Neural crest cell (in vitro differentiated cells): ENCODE measurements at places on chromosomes 2 and 18. TPM values are rescaled to one million over a fixed set of nuclear protein-coding genes. Genes with fewer than 3 reads are reported as not detected.

GRCh38 chr18:23115683-23116096 lies 19.6 kb upstream of the CABLES1 start:
- DNase-seq, result no peak
- H3K27me3 ChIP-seq, result peaks cover 6% of the 10 kb centered on the region
- no peaks in the 10 kb centered on the region for H3K36me3 ChIP-seq
- H3K4me1 ChIP-seq, result peaks cover 20% of the 10 kb centered on the region
- H3K4me3 ChIP-seq, result no peak overlapping the region

- no peak overlapping the region for H3K27ac ChIP-seq
- no peaks in the 10 kb centered on the region for H3K4me1 ChIP-seq
These were observed 49.4 kb downstream of the NBAS start for GRCh38 chr2:15511686-15512085.

DNA sequence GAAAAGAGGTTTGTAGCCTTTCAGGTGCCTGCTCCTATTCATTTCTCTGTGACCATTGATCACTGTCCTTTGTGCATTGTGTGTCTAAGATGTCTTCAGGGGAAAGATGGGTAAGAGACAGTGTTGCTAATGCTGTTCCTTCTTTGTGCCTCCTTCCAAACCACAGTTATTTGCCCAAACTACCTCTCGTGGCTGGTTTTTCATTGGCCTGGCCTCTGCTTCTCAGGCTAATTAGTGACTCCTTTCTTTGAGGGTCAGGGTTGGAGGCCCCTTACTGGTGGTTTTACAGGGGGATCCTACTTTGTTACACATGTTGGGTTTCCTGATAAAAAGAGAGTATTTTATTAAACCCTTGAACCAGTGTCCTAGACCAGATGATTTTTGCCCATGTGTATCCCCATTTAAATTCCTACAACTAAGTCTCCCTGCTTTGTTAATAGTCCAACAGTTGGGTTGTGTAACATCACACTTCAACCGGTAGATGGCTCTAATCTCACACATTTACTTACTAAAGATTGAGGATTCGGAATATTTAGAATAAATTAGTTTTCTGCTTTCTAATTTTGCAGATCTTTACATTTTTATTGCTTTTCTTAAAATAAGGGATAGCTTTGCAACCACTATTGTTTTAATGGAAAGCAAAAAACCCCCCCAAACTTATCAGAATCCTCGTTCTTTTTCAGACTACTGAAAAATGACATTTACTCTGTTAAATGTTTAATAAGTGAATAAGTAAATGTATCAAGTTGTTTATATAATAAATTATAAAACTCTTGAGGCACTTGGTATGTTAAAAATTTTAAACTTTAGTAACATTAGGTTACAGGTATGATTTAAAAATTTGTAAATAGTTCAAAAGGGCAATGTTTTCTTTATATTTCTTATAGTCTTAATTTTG lies 2.4 kb downstream of the MARS2 start:
- peaks cover 44% of the 10 kb centered on the region for H3K4me1 ChIP-seq
- no peak for DNase-seq
- H3K4me3 ChIP-seq, result peak overlapping the region; percentile 95
- no peaks in the 10 kb centered on the region for H3K27me3 ChIP-seq
- H3K36me3 ChIP-seq, result peaks cover 13% of the 10 kb centered on the region
- H3K27ac ChIP-seq, result peak overlapping the region; percentile 78

- no peaks in the 10 kb centered on the region for H3K27me3 ChIP-seq
- H3K27ac ChIP-seq, result no peak overlapping the region
- no peak for DNase-seq
- H3K4me1 ChIP-seq, result peaks cover 67% of the 10 kb centered on the region
- no peak overlapping the region for H3K4me3 ChIP-seq
These were observed 33.0 kb upstream of the GREB1 start for GRCh38 chr2:11500702-11501303.

DNA sequence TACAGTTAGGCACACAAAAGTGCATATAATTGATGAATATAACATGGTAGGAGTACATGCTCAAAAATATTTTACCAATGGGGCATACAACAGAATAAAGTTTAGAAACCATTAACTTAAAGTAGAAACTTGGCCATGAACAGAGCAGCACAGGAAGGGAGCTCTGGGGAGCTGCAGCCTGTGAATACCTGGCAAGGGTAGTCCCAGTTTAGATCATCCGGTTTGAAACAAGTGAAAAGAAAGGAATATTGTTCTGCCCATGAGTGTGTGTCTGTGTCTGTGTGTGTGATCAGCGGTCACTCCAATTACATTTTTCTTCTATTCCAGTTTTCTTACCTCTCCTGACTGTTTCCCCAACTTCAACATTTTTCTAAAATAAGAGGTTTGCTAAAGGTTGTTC lies 233.0 kb downstream of the ALK start:
- no peaks in the 10 kb centered on the region for H3K27me3 ChIP-seq
- no peak for DNase-seq
- no peak overlapping the region for H3K4me3 ChIP-seq

- H3K27me3 ChIP-seq, result peaks cover 3% of the 10 kb centered on the region
- H3K36me3 ChIP-seq, result peaks cover 2% of the 10 kb centered on the region
- H3K4me3 ChIP-seq, result no peak overlapping the region
- no peak for DNase-seq
- no peaks in the 10 kb centered on the region for H3K4me1 ChIP-seq
- no peak overlapping the region for H3K27ac ChIP-seq
These were observed 66.2 kb downstream of the CYP26B1 start for GRCh38 chr2:72081451-72081850.

DNA sequence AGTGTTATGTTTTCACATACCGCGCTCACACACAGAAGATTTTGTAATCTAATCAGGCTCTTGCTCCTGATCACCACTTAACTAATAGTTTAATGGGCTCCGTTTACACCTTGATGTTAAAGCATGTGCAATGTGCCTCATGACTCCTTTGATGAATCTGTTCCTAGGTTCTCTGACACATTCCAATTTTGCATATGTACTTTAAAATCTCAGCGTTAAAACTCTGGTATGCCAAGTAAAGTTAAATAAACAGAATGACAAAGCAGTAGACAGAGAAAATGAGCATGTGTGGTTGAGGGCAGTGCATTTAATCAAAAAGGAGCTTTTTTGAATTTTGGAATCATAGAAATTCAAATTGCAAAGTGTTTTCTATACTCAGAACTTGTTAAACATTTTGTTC lies 96.4 kb downstream of the TCF4 start:
- H3K4me1 ChIP-seq, result peaks cover 54% of the 10 kb centered on the region
- DNase-seq, result no peak
- no peaks in the 10 kb centered on the region for H3K27me3 ChIP-seq
- H3K4me3 ChIP-seq, result no peak overlapping the region
- no peak overlapping the region for H3K27ac ChIP-seq
- H3K36me3 ChIP-seq, result no peaks in the 10 kb centered on the region

DNA sequence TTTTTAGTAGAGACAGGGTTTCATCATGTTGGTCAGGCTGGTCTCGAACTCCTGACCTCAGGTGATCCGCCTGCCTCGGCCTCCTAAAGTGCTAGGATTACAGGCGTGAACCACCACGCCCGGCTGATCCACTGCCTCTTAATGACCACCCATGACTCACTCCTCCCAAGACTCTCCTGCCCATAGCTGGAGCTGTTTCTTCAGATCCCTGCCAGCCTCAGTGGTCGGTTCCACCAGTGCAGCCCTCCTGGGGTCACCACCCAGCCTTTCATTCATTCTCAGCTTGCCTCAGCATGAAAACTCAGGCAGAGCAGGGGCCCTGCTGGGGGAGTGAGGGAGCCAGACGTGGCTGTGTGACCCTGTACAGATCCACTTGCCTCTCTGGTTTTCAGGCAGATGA lies 12.5 kb downstream of the KCNIP3 start:
- no peak for DNase-seq
- H3K36me3 ChIP-seq, result no peaks in the 10 kb centered on the region
- peaks cover 8% of the 10 kb centered on the region for H3K4me1 ChIP-seq
- H3K27me3 ChIP-seq, result no peaks in the 10 kb centered on the region

DNA sequence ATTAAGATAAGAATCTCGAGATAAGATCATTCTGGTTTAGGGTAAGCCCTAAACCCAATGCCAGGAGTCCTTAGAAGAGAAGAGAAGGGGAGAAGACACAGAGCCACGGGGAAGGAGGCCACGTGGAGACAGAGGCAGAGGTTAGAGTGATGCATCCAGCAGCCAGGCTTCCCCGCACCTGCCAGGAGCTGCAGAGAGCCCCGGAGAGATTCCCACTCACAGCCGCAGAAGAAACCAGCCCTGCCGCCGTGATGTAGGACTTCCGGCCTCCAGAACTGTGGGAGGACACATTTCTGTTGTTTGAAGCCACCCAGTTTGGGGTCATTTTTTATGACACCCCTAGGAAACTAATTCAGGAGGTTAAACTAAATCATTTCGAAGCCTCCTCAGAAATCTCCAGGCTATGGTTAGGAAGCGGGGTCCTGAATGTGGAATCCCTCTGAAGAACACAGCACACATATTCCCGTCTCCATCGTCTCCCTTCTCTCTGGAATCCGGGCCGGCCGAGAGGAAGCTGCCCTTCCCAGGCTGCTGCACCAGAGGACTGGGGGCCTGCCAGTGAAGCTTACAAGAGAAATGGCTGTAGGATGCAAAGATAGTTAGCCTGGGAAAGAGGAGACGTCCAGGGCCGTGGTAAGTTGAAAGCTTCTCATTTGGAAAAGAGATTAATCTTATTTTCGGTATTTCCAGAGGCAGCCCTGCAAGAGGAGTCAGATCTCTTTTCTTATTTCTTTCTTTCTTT lies 156.6 kb downstream of the TWIST2 start:
- H3K4me3 ChIP-seq, result no peak overlapping the region
- H3K27me3 ChIP-seq, result no peaks in the 10 kb centered on the region
- no peak for DNase-seq
- peaks cover 3% of the 10 kb centered on the region for H3K36me3 ChIP-seq
- H3K4me1 ChIP-seq, result peaks cover 15% of the 10 kb centered on the region

GRCh38 chr2:96870626-96871255 lies 861 bp upstream of the SEMA4C start:
- H3K4me3 ChIP-seq, result peak overlapping the region; percentile 93
- peaks cover 54% of the 10 kb centered on the region for H3K4me1 ChIP-seq
- H3K27me3 ChIP-seq, result no peaks in the 10 kb centered on the region
- H3K27ac ChIP-seq, result peak overlapping the region; percentile 19
- H3K36me3 ChIP-seq, result no peaks in the 10 kb centered on the region
- no peak for DNase-seq

- H3K27ac ChIP-seq, result no peak overlapping the region
- H3K4me3 ChIP-seq, result no peak overlapping the region
- H3K27me3 ChIP-seq, result no peaks in the 10 kb centered on the region
- no peaks in the 10 kb centered on the region for H3K36me3 ChIP-seq
- peaks cover 17% of the 10 kb centered on the region for H3K4me1 ChIP-seq
These were observed 93.8 kb upstream of the FSIP2 start for GRCh38 chr2:185644828-185645227.

DNA sequence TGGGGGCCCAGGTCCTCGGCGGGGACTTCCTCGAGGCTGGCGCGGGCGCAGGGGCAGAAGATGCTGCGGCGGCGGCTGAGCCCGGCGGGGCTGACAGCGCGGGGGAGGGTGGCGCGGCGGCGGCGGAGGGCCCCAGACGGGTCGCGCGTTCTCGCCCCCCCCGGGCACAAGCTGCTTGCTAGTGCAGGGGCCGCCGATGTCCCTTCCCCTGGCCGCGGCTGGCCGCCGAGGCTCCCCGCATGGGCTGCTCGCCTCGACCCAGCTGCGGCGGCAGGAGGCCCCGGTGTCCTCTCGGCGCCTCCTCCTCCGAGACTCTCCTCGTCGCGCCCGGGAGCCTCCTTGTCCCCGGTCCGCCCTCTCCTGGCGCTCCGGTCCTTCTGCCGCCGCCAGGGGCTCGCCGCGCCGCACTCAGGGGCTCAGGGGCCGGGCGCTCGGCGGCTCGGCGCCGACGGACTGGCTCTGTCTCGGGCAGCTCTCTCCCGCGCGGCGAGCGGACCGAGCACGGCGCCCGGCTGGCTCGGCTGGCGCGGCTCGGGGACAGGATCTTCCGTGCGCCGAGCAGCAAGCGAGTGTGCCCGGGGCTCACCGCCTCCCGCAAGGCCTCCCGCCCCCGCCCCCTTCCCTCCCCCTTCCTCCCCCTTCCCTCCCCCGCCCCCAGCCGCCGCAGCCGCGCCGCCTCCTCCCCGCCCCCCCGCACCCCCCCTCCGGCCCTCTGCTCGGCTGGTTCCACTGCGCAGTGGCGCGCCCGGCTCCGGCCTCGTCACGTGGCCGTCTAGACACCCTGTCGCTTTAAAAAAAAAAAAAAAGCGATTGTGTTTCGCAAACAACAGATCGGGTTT lies 902 bp upstream of the SMAD7 start:
- peak; percentile 60 for DNase-seq
- H3K27ac ChIP-seq, result peak overlapping the region; percentile 90
- no peaks in the 10 kb centered on the region for H3K36me3 ChIP-seq

DNA sequence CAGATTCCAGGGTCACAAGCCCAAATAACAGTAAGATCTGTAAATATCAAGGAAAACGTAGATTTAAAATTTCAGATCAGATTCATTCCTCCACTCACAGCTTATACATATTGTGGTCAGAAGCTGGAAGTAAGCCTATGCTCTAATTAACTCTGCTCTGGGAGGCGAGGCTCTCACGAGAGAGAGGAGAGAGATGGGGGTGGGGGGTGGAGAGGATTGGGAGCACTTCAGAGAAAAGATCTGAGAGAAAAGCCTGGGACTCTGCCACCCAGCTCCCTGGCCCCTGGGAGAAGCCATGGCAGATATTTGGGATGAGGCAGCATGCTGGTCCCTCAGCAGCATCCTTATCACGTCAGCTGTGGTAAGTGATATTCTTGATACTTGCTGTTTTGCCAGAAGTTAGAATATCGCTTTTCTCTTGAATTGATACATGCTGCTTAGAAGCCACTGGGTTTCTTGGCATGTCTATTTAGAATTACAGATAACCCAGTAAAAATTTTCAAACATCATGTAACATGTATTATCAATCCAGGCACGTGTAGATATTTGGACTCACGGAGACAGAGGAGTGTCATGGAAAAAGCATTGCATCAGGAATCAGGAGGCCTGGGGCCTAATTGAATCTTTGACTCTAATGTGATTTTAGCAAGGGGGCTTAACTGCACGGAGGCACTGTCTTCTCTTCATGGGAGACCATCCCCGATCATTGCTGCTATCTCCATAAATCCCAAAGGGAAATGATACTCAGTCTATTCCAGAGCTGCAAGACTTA lies 265.4 kb downstream of the HRH4 start:
- H3K27me3 ChIP-seq, result peaks cover 21% of the 10 kb centered on the region
- peak overlapping the region; percentile 35 for H3K4me3 ChIP-seq
- H3K4me1 ChIP-seq, result peaks cover 5% of the 10 kb centered on the region
- H3K36me3 ChIP-seq, result no peaks in the 10 kb centered on the region
- no peak overlapping the region for H3K27ac ChIP-seq
- no peak for DNase-seq

GRCh38 chr18:11587432-11587831 lies 22.0 kb upstream of the SLC35G4 start:
- H3K27ac ChIP-seq, result no peak overlapping the region
- no peaks in the 10 kb centered on the region for H3K36me3 ChIP-seq
- H3K4me3 ChIP-seq, result no peak overlapping the region
- H3K27me3 ChIP-seq, result no peaks in the 10 kb centered on the region

The UGT1A1 gene
- total RNA-seq, result not detected in 2 replicates

The MDH1B gene
- total RNA-seq, result 2.0 and 4.6 TPM in 2 replicates

The TUBA4B gene
- total RNA-seq, result not detected in 2 replicates

The PSMA8 gene
- not detected in 2 replicates for total RNA-seq

The SCYGR4 gene
- not detected in 2 replicates for total RNA-seq

The ARHGAP15 gene
- total RNA-seq, result 2.8 and 3.2 TPM in 2 replicates

The ADD2 gene
- total RNA-seq, result 31.6 and 31.8 TPM in 2 replicates
